ENCODE measurements at places on chromosomes 11 and 22.

GRCh38 chr11:59801981-59802638, 8.5 kb downstream of the MRPL16 start:
- DNase-seq = no peak

- no peak for DNase-seq
Observed at GRCh38 chr11:117054382-117054781, 43.8 kb downstream of the SIK3 start.

GRCh38 chr11:21896216-21896615, 296.7 kb upstream of the ANO5 start:
- no peak for DNase-seq

DNA sequence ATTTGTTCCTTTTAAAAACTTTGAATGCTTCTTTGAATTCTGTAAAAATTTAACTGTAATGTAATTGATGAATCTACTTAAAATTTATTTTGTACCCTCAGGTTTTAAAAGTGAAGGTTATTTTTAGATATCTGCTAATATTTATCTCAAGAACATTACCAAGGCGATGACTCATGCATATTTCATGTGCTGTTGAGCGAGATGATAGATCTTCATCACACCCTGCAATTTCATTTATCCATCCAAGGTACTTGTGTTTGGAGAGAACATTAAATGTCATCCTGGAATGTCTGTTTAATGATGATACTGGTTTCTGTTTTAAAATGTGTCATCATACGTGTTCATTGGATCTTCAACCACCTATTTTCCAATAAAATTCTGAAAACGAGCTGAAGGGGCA, 6.7 kb upstream of the OOSP4A start:
- no peak for DNase-seq

GRCh38 chr22:36818010-36818642, 1.3 kb upstream of the PVALB start:
- DNase-seq = no peak

DNA sequence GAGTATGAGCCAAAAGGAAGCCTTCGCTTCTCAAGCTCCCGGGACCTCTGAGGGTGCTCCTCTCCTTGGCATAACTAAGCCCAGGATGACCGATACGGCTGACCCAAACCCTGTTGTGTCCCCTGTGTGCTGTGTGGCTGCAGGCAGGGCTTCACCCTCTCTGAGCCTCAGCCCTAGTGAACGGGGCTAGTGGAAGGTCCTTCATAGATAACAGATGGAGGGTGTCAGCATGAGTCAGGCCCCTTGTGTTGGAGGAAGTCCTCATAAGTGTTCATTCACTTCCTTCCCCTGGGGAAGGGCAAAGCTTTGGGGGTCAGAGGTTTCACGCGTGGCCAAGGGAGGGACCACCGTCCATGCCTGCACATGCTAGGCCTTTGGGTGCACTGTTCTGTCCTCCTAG, 21.5 kb downstream of the SHISAL1 start:
- DNase-seq = no peak
